ENCODE measurements at places on chromosomes 7 and 10.

DNA sequence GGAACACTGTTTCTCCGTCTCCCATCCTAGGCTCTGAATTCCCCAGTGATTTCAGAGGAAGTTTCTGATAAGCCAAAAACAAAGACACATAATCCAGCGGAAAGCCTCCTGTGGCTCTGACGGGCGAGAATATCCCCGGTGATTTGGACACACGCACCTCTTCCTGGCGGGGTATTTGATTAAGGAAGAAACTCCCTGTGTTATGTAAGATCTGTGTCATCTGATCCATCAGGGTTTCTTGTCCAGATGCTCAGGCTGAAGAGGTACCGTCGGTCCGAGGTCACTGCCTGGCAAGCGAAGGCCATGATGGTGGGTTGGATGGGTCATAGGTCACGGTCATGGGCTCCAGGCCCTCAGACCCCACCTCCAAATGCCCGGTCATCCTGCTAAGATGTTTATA, 39.6 kb upstream of the DNAJB6 start:
- DNase-seq, result no peak

GRCh38 chr7:70092314-70093204, 494.3 kb downstream of the AUTS2 start:
- DNase-seq, result no peak

GRCh38 chr10:4568731-4569130, 257.3 kb upstream of the AKR1E2 start:
- DNase-seq, result no peak

- no peak for DNase-seq
Measured at GRCh38 chr7:129797214-129797789, 155.5 kb downstream of the UBE2H start.

DNA sequence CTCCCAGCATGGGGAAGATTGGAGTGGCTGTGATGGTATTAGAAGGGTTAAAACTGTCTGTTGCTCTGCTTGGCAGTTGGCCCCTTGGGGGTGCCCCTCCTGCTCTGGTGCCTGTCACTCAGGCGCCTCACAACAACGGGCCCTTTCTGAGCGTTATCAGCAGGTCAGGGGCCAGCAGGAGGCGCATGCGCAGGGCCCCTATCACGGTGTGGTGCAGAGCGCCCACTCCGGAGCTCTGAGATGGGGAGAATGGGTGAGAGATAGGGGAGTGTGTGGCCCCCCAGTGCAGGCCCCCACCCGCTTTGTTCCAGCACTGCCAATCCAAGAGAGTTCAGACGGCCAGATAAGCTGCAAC, 24.8 kb downstream of the GBX1 start:
- no peak for DNase-seq

DNA sequence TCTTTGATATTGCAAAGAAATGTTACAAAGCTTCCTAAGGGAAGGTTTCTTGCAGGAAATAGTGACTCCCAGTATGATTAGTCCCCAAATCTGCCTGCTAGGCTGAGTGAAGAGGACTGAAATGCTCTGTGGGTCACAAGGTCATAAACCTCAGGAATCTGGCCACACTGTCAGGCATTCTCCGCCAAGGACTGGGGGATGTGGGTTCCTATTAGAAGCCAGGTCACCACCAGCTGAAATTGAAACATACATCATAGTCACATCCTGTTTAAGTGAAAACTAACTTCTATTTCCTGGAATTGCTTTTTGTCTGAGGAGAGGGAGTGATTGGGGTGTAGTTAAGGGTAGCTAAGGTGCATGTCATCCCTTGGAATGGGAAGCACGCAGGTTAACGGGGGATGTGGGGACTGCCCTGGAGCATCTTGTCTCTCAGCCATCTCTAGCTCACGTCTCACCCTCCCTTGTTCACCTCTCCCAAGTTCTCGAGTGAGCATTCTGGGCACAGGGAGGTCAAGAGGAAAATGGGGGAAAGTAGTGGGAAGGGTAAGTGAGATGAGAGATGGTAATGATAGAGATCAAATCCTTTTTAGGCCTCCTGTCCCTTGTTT, 12.0 kb upstream of the GSAP start:
- DNase-seq, result no peak

DNA sequence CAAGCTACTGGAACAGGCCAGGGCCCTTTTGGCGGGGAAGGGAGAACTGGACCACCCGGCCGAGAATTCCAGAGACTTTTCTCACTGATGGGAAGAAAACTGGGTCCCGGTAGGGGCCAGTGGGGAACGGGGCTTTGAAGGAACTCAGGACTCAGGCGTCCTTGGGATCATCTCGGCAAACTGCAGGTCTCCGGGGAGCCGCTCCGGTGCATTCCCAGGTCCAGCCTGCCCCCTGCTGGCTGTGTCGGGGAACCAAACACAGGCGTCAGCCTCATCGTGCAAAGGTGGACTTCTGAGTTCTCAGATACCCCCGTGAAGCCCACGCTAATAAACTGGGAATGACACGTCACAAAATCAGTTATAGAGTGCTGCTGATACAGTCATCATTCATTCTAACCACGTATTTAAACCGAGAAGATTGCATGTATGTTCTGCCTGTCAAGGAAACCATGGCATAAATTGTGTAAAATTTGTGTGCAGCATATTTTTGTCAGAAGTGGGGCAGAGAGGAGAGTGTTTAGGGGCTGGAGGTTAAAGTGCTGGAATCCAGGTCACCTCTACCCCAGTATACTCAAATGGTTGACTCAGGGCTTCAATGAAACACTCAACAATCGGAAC, 76.1 kb upstream of the CPXM2 start:
- DNase-seq, result no peak

- DNase-seq, result no peak
Measured at GRCh38 chr10:88896994-88897853, 17.2 kb downstream of the STAMBPL1 start.

- DNase-seq, result no peak
Measured at GRCh38 chr7:25843467-25843866, 308.5 kb upstream of the NFE2L3 start.

GRCh38 chr10:71694039-71694501, 25.5 kb downstream of the C10orf105 start:
- DNase-seq, result no peak

GRCh38 chr7:12771378-12771877, 84.0 kb downstream of the ARL4A start:
- no peak for DNase-seq

- DNase-seq, result no peak
Measured at GRCh38 chr7:157898802-157899505, 562.1 kb downstream of the DNAJB6 start.

- DNase-seq, result no peak
Measured at GRCh38 chr7:136324073-136324704, 347.0 kb upstream of the MTPN start.

DNA sequence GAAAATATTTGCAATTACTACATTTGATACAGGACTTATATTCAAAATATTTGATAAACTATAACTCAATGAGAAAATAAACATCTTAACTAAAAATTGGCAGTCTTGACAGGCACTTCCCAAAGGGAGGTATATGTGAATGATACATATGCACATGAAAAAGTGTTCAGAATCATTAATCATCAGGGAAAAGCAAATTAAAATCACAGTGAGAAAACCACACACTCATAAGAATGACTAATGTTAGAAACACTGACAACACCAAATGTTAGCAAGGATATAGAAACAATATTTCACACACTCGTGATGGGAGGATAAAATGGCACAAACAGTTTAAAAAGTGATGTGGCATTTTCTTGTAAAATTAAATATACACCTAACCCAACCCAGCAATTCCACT, 4.1 kb upstream of the VPS26A start:
- DNase-seq, result no peak

DNA sequence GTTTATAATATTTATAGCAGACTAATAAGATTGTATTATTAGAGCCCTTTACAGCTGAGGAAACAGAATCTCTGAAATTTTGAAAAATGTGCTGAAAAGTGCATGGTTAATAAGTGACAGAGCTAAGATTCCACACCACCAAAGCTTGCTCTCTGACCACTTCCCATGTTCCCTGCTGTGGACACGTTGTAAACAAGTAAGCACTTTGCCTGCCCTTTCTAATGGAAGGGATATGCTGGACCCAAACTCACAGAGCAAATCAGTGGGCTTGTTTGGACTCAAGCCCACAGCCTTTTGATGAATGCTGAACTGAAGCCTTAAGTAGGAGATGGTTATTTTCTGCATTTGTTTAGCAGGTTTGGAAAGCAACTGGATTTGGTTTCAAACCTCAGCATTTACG, 214.0 kb upstream of the TMEM72 start:
- DNase-seq, result no peak

DNA sequence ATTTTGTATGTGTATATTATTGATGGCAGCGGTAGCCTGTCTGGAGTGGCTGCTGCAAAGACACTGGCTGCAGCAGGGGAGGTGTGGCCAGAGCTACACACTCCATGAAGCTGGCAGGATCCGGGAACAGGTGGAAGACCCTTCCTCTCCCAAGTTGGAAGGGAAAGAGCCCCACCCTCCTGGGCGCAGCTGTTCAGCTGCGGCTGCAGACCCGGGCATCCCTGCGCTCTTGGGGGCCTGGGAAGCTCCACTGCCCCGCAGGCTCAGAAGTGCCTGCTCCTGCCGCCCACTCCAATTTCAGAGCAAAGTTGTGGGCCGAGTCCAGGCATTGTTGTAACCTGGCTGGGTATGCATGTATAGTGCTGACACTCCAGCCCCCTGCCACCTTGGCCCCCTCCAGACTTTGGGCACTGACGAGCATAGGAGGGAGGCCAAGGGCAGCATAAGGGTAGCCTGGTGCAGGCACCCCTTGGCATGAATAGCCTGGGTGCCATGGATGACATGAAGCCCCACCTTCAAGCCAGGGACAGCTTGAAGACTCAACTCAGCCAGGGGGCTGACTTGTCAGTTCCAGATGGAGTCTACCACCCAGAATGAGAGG, 90.7 kb upstream of the TMEM168 start:
- DNase-seq, result no peak

DNA sequence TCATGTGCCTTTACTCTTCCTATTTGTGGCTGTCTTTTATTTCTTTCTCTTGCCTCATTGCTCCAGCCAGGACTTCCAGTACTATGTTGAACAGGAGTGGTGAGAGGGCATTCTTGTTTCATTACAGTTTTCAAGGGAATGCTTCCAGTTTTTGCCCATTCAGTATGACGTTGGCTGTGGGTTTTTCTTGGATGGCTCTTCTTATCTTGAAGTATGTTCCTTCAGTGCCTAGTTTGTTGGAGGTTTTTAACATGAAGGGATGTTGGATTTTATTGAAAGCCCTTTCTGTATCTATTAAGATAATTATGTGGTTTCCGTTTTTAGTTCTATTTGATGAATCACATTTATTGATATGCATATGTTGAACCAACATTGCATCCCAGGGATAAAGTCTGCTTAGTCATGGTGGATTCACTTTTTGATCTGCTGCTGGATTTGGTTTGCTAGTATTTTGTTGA, 96.8 kb downstream of the GLCCI1 start:
- no peak for DNase-seq

- no peak for DNase-seq
Measured at GRCh38 chr7:11434366-11434765, 397.6 kb downstream of the THSD7A start.

- no peak for DNase-seq
Measured at GRCh38 chr10:66940965-66941364, 15.1 kb downstream of the LRRTM3 start.

- DNase-seq, result no peak
Measured at GRCh38 chr7:150311711-150312110, 11.4 kb upstream of the LRRC61 start.

- DNase-seq, result no peak
Measured at GRCh38 chr10:57785068-57785467, 482.6 kb downstream of the IPMK start.

DNA sequence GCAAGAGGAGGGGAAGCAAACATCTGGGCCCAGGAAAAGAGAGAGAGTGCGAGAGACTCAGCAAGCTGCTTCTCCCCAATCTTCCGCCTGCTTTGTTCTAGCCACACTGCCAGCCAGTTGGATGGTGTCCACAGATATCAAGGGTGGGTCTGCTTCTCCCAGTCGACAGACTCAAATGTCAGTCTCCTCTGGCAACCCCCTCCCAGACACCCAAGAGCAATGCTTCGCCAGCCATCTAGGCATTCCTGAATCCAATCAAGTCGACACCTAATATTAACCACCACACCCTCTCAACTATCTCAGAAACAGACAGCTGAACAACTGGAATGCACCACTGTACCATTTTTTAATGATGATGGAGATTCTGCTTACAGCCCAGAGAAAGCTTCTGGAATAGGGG, 57.1 kb downstream of the FAM107B start:
- no peak for DNase-seq

Measured in cortex of kidney (tissue), 1 donor.